ENCODE measurements at places on chromosomes 1 and 21. TPM values are rescaled to one million over a fixed set of nuclear protein-coding genes. Genes with fewer than 3 reads are reported as not detected.

Gene FCGR3B
- not detected for total RNA-seq

Gene KCNJ9
- 0.08 TPM for total RNA-seq

Gene LIPI
- total RNA-seq, result not detected

Gene TAL1
- not detected for total RNA-seq

Gene MPL
- total RNA-seq, result not detected

Gene KCNN3
- total RNA-seq, result 3.0 TPM

Gene NEXN
- total RNA-seq, result 2.6 TPM

Gene RRP1
- total RNA-seq, result 54.3 TPM

Gene DMBX1
- 0.30 TPM for total RNA-seq

Gene PLA2G2F
- not detected for total RNA-seq

Gene PCP4
- total RNA-seq, result 2.3 TPM

Gene TRIM17
- total RNA-seq, result 2.3 TPM

Gene OR2L8
- not detected for total RNA-seq

Gene TEDDM1
- not detected for total RNA-seq

Gene TBX15
- 0.42 TPM for total RNA-seq

Gene ADORA3
- total RNA-seq, result not detected

Gene PMVK
- 26.5 TPM for total RNA-seq

Gene DFFB
- 9.2 TPM for total RNA-seq

Data from H1 (cell line).